ENCODE measurements at places on chromosomes 1 and 21. TPM values are rescaled to one million over a fixed set of nuclear protein-coding genes. Genes with fewer than 3 reads are reported as not detected.

The TNNT2 gene
- total RNA-seq, result 0.39 TPM

The TCEA3 gene
- total RNA-seq, result 0.55 TPM

The B3GALT5 gene
- total RNA-seq, result 0.19 TPM

The SRGAP2 gene
- total RNA-seq, result 25.2 TPM

The SPOCD1 gene
- total RNA-seq, result 4.4 TPM

The ARTN gene
- 0.18 TPM for total RNA-seq

The KRTAP19-3 gene
- total RNA-seq, result not detected

The CDC7 gene
- total RNA-seq, result 6.3 TPM

The PTPN7 gene
- total RNA-seq, result not detected

The SLC45A3 gene
- 5.7 TPM for total RNA-seq

The DIO1 gene
- total RNA-seq, result not detected

The KIRREL1 gene
- total RNA-seq, result 26.4 TPM

The CFHR4 gene
- total RNA-seq, result not detected

The LCE2A gene
- not detected for total RNA-seq

The LCE1D gene
- total RNA-seq, result not detected

The LAMB3 gene
- 22.5 TPM for total RNA-seq

The CHAF1B gene
- 11.2 TPM for total RNA-seq

The KCNJ9 gene
- total RNA-seq, result not detected

The CADM3 gene
- total RNA-seq, result 0.08 TPM

The SMIM1 gene
- total RNA-seq, result 1.7 TPM

The OR2T33 gene
- not detected for total RNA-seq

The PDE4B gene
- total RNA-seq, result 8.5 TPM

The AADACL3 gene
- total RNA-seq, result not detected

The AADACL4 gene
- not detected for total RNA-seq

The OLFML2B gene
- total RNA-seq, result 0.32 TPM

The TRIM58 gene
- total RNA-seq, result not detected

The SLC1A7 gene
- 0.05 TPM for total RNA-seq

The SYT11 gene
- total RNA-seq, result 1.3 TPM

The FAM167B gene
- 0.33 TPM for total RNA-seq

The SPRR5 gene
- total RNA-seq, result not detected

The TMEM54 gene
- 39.4 TPM for total RNA-seq

The ILDR2 gene
- 0.03 TPM for total RNA-seq

The RGS2 gene
- 83.8 TPM for total RNA-seq

The SPRR2D gene
- total RNA-seq, result not detected

The TAS1R3 gene
- total RNA-seq, result 0.19 TPM

The TNFSF4 gene
- 0.09 TPM for total RNA-seq

The POU3F1 gene
- total RNA-seq, result not detected

The PERM1 gene
- total RNA-seq, result not detected

The OR2T2 gene
- total RNA-seq, result not detected

The TNFRSF1B gene
- total RNA-seq, result 0.42 TPM

The GPR52 gene
- 0.12 TPM for total RNA-seq

The SAMD13 gene
- 0.39 TPM for total RNA-seq

The GGPS1 gene
- total RNA-seq, result 16.4 TPM

The AGMAT gene
- 5.4 TPM for total RNA-seq
